Retina (tissue), 1 donor: ENCODE measurements at places on chromosomes 4 and X.

DNA sequence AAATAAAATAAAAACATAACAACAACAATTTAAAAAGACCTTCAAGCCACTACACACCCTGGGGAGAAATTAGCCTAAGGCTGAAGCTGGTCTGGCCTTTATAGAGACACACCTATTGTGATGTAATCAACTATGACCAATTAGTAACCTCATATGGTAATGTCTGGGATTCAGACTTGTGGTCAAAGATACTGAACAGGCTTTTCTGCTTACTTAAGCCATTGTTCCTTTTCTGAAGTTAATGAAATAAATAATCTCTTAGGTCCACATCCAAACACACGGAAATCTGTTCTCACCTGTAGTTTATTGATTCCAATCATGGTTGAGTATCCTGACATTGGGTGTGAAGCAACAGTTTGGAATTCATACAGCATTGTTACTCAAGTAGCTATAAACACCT lies 152.5 kb downstream of the PLS3 start:
- no peak for DNase-seq

DNA sequence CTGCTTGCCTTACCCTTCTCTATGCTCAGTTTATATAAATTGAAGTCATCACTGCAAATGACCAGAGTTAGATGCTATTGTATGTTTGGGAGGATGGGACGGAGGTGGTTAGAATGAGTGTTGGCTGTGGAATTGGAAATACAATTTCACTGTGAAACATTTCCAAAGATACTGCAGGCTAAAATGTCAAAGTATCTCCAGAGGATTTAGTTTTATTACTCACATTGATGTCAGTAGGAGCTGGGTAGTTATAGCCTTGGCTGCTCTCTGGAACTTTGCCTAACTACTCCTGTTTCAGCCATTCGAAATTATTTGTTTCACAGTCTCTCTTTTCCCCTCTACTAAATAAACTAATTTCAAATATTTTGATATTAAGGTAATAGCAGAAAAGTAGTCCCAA lies 92.6 kb upstream of the PPP3CA start:
- DNase-seq: no peak

GRCh38 chrX:118975831-118976598 lies 1.6 kb downstream of the LONRF3 start:
- peak; percentile 74 for DNase-seq

- DNase-seq: no peak
These were observed 46.7 kb downstream of the MAGEB17 start for GRCh38 chrX:16213961-16214360.

GRCh38 chr4:90457817-90458216 lies 330.6 kb downstream of the CCSER1 start:
- no peak for DNase-seq

DNA sequence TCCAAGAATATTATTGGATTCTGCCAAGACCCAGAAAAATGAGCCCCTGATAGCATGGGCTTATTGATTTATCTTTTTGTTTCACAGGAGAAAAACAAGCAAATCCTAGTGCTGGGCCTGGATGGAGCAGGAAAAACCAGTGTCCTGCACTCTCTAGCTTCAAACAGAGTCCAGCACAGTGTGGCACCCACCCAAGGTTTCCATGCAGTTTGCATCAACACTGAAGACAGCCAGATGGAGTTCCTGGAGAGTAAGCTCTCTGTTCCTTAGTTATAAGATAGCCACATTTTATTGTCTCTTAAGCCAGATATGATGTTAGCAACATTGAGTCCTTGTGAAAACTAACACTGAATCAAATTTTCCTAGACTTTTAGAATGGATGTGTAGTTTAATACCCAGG lies 5.5 kb downstream of the ARL9 start:
- no peak for DNase-seq

- no peak for DNase-seq
These were observed 27.9 kb upstream of the ZCCHC12 start for GRCh38 chrX:118795528-118796280.

GRCh38 chrX:13750204-13750603 lies 15.7 kb downstream of the OFD1 start:
- DNase-seq: no peak

GRCh38 chrX:9533611-9534010 lies 68.8 kb downstream of the TBL1X start:
- DNase-seq: no peak

DNA sequence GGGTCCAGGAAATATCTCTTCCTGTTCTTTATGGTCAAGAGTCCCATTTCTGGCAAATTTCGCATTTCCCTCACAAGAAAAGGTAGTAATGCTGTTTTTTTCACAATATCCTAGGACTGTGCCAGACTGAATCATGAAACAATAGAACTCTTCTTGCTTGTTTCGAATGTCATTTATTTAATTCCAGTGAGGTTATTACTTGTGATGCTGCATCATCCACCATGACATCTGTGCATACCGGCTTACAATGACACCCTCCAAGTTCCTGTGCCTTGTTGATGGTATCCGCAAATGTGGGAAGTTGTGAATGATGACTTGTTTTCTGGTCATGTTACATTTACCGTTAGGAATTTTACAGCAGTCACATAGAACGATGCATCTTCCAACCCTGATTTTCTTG lies 42.9 kb upstream of the SPRY1 start:
- no peak for DNase-seq

GRCh38 chr4:81786063-81786763 lies 314.5 kb upstream of the RASGEF1B start:
- no peak for DNase-seq

- no peak for DNase-seq
These were observed 3.3 kb downstream of the GASK1B start for GRCh38 chr4:158169506-158169905.

DNA sequence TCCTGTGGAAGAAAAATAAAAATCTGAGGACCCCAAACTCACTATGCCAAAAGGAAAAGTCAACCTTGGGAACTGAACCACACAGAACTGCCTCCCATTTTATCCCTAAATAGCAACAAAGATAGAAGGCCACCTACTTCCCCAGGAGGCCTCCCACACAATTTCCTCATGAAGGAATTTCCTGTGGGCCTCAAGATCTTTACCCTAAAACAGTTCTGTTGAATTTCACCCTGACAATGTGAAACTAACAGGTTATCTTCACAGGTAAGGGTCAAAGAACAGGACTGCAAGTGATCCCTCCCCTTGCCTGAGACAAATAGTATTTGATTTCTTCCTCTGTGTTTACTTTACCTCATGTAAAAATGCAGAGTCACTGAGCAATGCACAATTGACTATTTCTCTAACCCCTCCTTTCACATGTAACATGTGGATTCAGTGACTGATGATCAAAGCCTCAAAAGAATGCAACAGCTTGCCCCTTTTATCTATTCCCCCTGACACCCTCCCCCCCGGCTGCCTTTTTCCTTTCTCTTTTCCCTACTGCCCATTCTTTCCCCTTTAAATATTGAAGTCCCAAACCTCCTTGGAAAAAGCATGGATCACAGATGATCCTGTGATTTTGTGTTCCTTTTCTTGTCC lies 33.3 kb downstream of the MEPE start:
- no peak for DNase-seq

GRCh38 chr4:36990128-36990872 lies 254.2 kb upstream of the NWD2 start:
- peak; percentile 14 for DNase-seq

GRCh38 chr4:143253166-143253565 lies 68.4 kb downstream of the USP38 start:
- DNase-seq: no peak

DNA sequence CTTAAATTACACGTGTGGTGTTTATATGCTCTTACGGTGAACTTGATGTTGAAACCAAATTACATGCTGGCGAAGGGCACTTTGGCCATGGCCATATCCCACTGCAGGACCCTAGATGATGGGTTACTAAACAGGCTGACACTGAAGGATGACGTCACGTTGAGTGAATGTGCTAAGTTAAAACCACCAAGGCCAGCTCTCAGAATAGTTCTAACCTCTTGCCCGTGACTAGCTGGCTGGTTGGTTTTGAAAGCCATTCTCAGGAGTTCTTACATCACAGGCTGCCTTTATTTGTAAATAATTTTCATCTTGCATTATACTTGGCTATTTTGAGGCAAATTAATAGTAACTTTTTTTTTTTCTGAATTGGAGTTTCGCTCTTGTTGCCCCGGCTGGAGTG lies 41.3 kb upstream of the PHEX start:
- no peak for DNase-seq

DNA sequence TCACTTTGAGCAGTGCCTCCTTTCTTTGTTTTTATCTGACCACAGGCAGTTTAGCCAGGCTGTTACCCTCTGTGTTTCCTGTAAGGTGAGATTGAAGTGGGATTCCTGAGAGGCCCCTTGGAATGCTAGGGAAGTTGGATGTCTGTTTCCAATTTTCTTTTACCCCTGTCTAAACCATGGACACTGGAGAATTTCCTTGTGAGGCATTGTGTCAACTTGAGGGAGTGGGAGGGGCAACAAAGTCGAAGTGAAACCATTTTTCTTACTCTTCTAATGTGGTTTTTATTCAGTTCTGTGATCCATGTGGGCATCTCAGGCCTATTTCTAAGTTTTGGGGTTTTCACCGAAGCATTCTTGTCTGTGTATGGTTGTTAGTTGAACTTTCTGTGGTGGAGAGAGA lies 296.1 kb upstream of the UGT8 start:
- DNase-seq: no peak

GRCh38 chr4:157315968-157316367 lies 95.4 kb downstream of the GRIA2 start:
- DNase-seq: no peak

- no peak for DNase-seq
These were observed 93.3 kb downstream of the ANXA3 start for GRCh38 chr4:78644744-78645330.

- no peak for DNase-seq
These were observed 13.4 kb upstream of the MEPE start for GRCh38 chr4:87819281-87819919.

DNA sequence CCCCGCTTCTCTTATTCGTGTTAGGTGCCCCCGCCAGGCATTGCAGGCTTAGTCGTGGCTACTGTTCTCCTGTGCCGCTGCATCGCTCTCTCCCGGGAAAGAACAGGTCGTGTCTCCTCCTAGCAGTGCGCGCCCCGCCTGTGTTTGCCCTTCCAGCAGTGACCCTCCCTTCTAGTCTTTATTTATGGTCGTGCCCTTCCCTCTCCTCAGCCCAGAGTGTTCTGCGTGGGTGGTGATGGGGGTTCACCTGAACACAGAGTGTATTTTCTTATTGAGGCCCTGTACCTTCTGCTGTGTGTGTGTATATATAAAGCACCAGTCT lies 15.2 kb downstream of the USP11 start:
- DNase-seq: no peak

DNA sequence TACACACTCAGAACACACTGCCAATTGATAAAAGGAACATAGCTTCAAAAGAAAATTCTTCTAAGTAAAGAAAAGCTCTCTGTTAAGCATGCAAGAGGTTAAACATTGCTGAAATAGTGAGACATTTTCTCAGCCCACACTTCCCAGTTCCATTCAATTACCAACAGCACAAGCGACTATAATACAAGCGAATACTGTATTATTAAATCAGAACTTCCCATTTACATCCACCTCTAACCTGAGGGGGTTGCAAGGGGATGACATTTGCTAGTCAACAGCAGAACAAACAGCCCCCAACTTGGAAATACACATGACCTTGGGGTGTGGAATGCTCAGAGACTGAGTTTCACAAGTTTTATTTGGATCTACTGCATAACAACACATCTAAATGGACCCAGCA lies 1.1 kb downstream of the FSTL5 start:
- DNase-seq: no peak

DNA sequence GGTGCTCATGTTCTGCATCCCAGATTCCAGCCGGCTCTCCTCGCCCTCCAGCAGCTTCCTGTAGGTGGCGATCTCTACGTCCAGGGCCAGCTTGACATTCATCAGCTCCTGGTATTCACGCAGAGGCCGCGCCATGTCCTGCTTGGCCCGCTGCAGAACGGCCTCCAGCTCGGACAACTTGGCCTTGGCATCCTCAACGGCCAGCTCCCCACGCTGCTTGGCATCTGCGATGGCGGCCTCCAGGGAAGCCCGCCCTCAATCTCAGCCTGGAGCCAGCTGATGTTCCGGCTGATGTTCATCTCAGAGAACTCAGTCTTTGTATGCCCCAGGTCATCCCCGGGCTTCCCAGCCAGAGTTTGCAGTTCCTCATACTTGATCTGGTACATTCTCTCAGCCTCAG lies 431.8 kb upstream of the DIPK2B start:
- no peak for DNase-seq

DNA sequence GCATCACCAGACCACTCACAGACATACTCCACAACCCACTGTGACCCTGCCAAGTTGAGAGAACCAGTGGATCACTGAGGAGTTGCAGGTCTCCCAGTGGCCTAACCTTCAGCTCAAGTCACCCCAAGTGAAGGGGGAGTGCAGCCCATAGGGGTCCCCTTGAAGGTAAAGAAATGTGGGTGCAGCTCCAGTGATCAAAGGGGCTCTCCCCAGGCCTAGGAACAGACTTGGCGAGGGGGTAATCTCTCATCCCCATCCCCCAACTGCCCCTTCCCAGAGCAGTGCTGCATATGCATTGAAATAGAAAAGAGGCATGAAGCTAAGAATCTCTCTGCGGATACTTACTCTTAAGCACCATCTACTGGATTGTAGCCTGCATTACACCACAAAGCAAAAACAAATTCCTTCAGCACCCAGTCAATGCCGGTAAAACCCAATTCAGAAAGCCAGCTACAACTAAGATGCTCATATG lies 27.0 kb downstream of the MAGEE1 start:
- peak; percentile 44 for DNase-seq

- DNase-seq: no peak
These were observed 17.8 kb upstream of the GABRQ start for GRCh38 chrX:152619897-152620296.

- no peak for DNase-seq
These were observed 4.2 kb downstream of the CXorf65 start for GRCh38 chrX:71102292-71102691.

DNA sequence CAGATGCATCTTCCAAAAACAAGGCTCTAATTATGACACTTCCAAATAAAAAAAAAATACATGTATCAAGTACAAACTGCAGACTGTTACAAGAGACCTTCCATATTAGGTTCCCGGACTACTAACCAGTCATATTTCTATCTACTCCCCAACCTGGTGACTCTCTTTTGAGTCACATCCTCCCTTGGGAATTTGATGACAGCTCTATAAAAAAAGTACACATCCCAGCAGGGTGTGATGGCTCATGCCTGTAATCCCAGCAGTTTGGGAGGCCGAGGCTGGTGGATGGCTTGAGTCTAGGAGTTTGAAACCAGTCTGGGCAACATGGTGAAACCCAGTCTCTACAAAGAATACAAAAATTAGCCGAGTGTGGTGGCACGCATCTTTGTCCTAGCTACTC lies 14.9 kb downstream of the RPGR start:
- DNase-seq: no peak

- DNase-seq: no peak
These were observed 135.4 kb downstream of the GUCY2F start for GRCh38 chrX:109346491-109346890.

- DNase-seq: no peak
These were observed 438.9 kb downstream of the GRXCR1 start for GRCh38 chr4:43331226-43332051.

DNA sequence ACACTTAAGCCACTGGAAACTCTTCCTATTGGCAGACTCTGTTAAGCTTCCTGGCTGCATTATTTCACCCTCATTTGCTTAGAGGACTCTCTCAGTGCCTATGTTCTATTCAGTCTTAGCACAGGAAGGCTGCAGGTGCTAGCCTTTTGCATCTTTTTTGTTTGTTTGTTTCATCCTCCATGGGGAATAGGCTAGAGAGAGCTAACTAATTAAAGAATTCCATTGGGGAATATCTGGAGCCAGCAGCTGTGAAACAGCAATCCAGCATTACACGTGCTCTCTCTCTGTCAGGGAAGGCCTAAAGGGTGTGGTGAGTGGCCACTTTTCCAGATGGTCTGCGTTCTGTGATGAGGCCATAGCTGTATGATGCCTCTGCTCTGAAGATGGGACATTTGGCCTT lies 633.6 kb downstream of the SPRY1 start:
- DNase-seq: no peak
